Foreskin fibroblast (primary cell): ENCODE measurements at places on chromosomes 11 and 22.

- DNase-seq, result no peak
These were observed 566.6 kb downstream of the TMEM135 start for GRCh38 chr11:87604350-87604749.

DNA sequence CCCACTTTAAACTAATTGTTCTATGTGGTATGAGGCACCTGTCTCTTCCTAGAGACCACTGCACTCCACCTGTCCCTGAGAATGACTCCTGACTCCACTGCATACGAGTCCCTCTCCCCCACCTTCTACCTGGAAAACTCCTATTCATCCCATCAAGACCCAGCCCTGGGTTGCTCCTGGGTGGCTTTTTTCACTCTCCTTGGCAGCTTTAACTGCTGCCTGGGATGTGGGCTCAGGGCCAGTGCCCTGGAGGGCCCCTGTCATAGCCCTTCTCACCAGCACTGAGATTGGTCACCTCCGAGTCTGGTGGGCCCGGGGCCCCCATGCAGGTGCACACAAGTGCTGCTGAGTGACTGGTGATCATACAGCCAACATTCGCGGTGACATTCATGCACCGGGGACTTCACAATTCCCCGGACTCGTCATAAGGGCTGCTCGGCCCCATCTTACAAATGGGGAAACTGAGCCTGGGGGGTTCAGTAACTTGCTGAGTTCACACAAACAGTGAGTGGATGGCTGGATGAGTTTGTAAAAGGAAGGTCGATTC is 25.9 kb upstream of the TOLLIP start:
- DNase-seq, result no peak

- DNase-seq, result peak; percentile 74
These were observed 945 bp downstream of the ROBO3 start for GRCh38 chr11:124865902-124866851.

GRCh38 chr11:86977441-86978050 is 22.4 kb upstream of the FZD4 start:
- DNase-seq, result no peak
